ENCODE measurements at places on chromosomes 12 and 14.

DNA sequence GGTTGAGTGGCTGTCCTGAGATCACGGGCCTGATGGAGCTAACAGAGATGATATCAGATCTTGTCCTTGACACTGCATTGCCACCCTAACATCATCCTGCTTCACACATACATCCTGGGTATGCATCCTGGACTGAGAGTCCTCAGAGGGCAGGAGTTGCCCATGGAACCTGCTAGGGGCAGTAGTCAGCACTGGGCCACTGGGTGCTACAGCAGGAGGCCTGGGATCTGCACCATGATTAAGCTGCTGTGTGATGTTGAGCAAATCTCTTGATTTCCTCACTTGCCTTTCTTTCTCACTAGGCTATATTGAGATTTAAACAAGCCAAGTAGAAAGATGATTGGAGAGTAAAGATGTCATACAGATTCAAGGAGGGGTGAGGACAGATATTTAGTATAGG lies 22.1 kb upstream of the EIF4B start:
- DNase-seq = no peak

DNA sequence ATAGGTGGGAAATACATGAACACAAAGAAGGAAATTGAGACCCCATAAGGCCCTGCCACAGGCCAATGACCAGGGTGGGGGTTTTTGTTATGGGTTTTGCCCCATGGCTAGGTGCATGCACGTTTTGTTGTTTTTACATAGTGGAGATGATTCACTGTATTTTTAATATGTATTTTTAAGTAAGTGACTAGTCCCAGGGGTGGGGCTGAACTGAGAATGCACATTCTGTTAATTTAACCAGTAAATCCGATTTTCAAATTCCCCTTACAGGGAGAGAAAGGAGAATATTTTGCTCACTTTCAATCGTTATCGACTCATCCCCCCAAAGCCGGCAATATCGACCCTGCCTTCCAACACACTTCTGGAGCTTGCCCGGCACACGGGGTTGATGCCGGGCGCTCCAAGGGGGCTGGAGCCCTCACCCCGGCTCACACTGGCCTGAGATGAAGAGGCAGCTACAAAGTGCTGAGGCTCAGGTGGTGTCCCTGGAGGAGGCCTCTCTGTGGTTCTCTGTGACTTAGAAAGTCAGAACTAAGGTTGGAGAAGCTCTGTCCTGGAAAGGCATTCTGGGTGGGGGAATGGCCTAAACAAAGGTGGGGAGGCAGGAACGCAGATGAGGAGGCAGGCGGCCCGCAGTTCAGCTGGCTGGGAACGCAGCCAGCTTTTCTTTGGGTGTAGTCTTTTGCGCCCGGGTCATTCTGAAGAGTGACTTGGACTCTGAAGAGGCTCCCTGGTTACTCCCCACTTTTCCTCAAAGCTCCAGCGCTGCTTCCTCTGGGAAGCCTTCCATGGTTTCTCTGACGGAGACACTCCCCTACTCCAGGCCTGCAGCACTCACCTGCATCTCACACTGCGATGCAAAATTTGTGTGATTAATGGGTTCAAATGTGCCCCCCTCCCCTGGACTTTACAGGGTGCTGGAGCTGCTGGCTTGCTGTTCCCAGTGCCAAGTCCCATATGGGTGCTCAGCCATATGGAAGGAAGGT lies 50.7 kb upstream of the DLK1 start:
- DNase-seq = no peak

DNA sequence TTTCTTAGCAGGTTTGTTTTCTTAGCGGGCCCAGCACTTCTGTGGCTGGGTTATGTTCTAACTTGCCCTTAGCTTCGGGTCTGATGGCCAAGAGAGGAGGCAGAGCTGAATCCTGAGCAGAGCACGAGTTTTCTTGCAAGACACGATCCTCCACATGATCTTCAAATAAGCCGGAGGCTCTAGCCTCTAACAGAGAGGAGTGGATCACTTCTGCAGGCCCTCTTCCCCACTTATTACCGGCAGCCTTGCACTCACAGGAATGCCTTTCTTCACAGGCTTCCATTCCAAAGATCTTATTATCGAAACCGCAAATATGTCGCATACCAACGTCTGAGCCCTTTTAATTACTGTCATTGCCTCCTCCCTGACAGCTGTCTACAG lies 79.5 kb downstream of the SINHCAF start:
- no peak for DNase-seq

GRCh38 chr12:120797677-120798642 lies 72.3 kb downstream of the ACADS start:
- DNase-seq = no peak

DNA sequence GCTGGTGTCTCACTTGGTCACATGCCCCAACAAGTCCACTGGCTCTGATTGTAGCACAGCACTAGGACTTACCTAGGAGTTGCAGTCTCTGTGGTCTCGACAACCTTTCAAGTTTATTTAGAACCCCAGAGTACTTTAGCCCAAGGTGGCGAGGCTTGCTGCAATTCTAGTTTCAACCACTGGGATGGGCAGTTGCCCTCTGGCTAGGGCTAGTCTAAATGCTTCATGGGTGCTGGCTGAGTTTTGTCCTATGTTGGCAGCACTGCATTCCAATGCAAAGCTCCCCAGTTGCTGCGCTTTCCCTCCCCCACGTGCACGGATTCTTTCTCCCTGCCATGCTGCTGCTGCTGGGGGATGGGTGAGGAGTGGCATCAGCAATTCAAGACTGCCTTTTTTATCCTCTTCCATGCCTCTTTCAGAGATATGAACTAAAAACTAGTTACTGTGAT lies 207.9 kb downstream of the SYNE2 start:
- no peak for DNase-seq

DNA sequence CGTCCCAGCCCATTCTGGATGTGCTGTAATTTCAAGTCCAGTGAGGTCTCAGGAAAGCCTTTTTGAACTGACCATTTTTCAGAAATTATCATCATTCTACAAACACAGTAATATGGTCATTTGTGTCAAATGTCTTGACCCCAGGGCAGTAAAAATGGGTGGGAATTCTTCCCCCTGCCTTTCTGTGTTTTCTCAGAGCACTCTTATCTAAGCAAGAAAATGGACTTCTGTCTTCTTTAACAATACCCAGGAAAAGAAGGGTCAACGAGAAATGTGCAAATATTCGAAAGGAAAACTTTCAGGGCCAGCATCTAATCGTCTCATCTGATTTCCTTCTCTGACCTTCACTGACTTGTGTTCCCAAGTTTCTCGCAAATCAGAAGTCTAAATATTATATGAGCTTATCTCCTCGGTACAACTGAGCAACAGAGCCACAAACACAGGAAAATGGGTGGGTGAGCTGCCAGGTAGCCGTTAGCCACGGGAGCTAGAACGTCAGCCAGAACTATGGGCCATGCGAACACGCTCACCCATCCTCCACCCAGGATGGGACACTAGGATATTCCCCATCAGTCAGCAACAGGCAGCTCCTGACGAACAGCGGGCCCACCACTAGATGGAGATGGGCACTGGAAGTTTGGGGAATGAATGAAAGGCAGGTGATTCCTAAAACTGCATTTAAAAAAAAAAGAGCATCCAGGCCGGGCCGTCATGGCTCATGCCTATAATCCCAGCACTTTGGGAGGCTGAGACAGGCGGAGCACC lies 57.1 kb downstream of the VWF start:
- DNase-seq = no peak

- DNase-seq = no peak
Observed at GRCh38 chr12:13957576-13957975, 23.8 kb downstream of the GRIN2B start.

GRCh38 chr12:14961466-14962152 lies at the start of gene ARHGDIB:
Gene ARHGDIB (minus strand): TSS chr12:14961601. CDS start chr12:14950712, 10,889 bp downstream.
- peak; percentile 49 for DNase-seq

GRCh38 chr12:6074427-6074826 lies 50.0 kb downstream of the VWF start:
- no peak for DNase-seq

GRCh38 chr12:76757694-76758093 lies 6.2 kb upstream of the ZDHHC17 start:
- DNase-seq = no peak

DNA sequence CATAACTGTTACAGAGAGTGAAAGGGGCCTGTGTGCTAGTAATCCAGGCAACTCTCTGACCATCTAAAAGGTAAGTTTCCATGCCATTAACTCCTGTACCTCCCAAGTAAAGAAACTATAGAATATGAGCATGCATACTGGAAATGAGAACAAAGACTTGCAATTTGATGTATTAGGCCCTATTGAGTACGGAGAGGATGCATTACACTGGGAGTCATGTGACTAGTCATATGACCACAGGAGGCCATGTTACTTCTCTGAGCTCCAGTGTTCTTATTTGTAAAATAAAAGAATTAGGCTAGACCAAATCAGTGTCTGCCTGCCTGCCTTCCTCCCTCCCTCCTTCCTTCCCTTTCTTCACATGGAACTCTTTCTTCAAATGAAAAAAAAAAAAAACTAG lies 440.1 kb upstream of the CCDC196 start:
- no peak for DNase-seq

Measured in stimulated activated CD4-positive, alpha-beta T cell treated with anti-CD3 and anti-CD28 coated beads, TNF-alpha, amount 100 ng/mL, for 1 hour (primary cell).